ENCODE measurements at places on chromosomes 6 and 20. TPM values are rescaled to one million over a fixed set of nuclear protein-coding genes. Genes with fewer than 3 reads are reported as not detected.

The SRMS gene
- total RNA-seq, result not detected

The SCUBE3 gene
- 0.05 TPM for total RNA-seq

The RBM24 gene
- 9.3 TPM for total RNA-seq

The KIFC1 gene
- total RNA-seq, result 43.1 TPM

The LY86 gene
- total RNA-seq, result not detected

The CD40 gene
- 4.9 TPM for total RNA-seq

The PERP gene
- total RNA-seq, result 81.7 TPM

The MTRF1L gene
- 15.6 TPM for total RNA-seq

The E2F3 gene
- total RNA-seq, result 13.0 TPM

The SLC22A23 gene
- 12.1 TPM for total RNA-seq

The COMMD7 gene
- total RNA-seq, result 63.7 TPM

The APOM gene
- total RNA-seq, result 1.8 TPM

The DIDO1 gene
- 25.3 TPM for total RNA-seq

The SRPK1 gene
- 31.4 TPM for total RNA-seq

The SSTR4 gene
- not detected for total RNA-seq
